ENCODE measurements at places on chromosomes 2 and 18.

DNA sequence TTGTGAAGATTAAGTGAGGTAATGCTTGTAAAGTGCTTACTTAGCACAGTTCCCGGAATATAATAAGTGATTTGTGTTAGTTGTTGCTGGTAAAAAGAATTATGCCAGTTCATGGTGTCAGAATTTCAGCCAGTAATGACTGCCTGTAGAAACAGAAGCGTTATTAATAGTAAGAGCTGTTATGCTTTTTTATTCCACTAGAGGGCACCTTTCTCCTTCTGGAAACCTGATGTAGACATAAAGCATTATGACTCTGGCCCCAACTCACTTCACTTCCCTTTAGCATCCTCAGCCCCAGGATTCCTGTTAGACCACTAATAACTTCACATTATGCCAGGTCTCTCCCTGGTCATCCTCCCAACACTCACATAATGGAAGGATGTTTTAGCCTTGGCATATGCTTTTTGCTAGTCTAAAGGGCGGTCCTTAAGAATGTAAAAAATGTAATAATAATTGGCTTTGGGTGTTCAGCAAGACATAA is 34.9 kb downstream of the C18orf54 start:
- DNase-seq, result no peak

- no peak for DNase-seq
These were observed 138.3 kb downstream of the PXDN start for GRCh38 chr2:1606046-1606400.

- DNase-seq, result no peak
These were observed 770.0 kb upstream of the ZEB2 start for GRCh38 chr2:145289946-145290345.

DNA sequence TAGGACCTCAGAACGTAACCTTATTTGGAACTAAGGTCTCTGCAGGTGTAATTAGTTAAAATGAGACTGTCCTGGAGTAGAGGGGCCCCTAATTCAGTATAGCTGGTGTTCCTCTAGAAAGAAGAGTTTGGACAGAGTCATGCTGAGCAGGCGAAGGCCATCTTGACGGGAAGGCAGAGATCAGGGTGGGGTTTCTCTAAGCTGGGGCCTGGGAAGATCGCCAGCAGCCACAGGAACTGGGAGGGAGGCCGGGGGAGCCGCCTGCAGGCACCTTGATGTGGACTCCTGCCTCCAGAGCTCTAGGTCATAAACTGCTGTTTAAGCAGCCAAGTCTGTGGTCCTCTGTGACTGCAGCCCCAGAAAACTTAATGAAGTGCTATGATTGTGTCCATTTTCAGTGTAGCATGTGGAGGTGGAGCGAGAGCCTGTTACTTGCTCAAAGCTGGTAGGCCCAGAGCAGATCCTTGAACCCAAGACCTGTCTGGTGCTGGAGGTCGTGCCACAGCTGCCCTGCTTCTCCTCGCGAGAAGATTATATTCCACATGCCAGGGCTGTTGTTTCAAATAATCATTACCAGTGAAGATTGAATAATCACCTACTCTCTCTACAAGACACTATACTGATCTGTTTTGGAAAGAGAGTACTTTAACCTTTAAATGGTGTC is 105.7 kb downstream of the TPO start:
- no peak for DNase-seq

- no peak for DNase-seq
These were observed 306.9 kb downstream of the GULP1 start for GRCh38 chr2:188598551-188598950.

DNA sequence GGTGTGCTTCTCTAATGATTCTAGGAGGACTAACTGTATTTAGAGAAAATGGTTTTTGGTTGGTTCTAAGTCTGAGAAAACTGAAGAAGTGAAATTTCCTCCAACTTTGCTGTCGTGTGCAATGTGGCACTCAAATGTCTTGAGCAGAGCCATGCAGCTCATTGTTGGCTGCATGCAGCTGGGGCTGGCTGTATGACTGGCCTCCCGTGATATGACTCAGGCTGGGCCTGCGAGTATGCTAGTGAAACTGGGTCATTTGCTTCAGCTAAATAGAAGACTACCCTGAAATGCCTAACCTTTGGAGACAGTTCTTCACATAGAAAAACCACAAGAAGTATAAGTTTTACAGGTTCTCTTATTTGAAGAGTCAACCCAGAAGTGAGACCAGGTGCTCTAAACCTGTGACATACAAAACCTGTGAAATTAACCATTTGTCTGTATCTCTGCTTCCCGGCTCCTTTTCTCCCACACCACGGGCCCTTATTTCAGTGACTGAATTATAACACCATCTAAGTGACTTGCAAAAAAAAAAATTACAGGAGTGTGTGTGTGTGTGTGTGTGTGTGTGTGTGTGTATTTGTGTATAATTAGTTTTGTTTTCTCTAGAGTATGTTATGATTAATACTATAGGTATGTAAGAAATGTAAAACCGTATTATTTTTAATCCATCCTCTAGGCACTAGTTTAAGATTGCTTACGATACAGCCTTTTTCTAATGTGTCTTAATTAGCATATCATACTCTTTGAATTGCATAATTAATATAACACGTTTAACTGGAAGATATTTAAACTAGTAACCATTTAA is 15.9 kb downstream of the POLI start:
- no peak for DNase-seq

DNA sequence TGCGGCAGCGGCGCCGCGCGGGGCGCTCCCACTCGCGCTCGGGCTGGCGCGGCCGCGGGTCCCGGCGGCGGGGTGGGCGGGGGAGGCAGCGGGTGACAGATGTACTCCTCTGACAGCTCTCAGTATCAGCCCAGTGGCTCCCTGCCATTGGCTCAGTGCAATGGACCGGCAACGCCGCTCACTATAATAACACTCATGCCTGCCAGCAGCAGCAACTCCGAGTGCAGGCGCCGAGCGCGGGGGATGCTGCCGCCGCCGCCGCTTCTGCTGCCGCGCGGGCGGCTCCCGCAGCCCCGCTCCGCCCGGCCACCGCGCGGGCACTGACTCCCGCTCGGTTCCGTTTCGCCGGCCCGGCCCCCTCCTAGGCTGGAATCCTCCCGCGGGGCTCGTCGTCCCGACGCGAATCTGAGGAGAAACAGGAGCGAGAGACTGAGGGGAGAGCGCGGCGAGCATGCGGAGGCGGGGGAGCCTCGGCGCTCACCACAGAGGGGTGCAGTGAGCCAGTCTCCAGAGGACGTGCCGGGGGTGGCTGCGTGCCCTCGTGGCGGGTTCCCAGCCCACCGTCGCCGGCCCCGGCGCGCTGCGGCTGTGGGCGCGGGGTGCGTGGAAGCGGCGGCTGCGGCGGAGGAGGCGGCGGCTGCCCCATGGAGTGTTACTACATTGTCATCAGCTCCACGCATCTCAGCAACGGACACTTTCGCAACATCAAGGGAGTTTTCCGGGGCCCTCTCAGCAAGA is at the start of gene ZNF804A:
TSS of gene ZNF804A (plus strand) at position 214 of the 738 bp plus-strand sequence. CDS start at position 645, 431 bp downstream.
- peak; percentile 81 for DNase-seq

GRCh38 chr2:209662021-209662420 is 109.6 kb upstream of the UNC80 start:
- no peak for DNase-seq

GRCh38 chr18:77067291-77068061 is 65.1 kb downstream of the MBP start:
- no peak for DNase-seq

GRCh38 chr2:196170606-196171247 is 651 bp downstream of the STK17B start:
- DNase-seq, result no peak

GRCh38 chr2:230749111-230749510 is 36.5 kb downstream of the CAB39 start:
- no peak for DNase-seq

GRCh38 chr2:189580658-189581353 is at the start of gene SLC40A1:
SLC40A1 (minus strand) TSS chr2:189580786; CDS start chr2:189580460, 326 bp downstream.
- DNase-seq, result no peak

DNA sequence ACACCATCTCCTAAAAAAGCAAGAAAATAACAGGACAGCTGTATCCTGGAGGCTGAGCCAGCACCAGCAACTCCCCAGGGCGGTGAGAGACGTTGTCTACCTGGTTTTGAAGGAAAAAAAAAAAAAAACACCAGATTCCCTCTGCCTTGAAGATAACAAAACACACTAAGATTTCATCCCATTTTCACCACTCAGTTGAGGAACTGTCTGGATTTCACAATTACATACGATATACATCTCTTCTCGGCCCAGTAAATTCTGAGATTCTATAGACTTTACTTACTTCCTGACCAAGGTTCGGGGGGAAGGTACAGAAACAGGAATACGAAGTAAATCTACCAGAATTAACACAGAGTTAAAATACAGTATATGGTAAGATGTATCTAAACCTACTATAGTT is 8.5 kb downstream of the ZNF516 start:
- DNase-seq, result no peak

DNA sequence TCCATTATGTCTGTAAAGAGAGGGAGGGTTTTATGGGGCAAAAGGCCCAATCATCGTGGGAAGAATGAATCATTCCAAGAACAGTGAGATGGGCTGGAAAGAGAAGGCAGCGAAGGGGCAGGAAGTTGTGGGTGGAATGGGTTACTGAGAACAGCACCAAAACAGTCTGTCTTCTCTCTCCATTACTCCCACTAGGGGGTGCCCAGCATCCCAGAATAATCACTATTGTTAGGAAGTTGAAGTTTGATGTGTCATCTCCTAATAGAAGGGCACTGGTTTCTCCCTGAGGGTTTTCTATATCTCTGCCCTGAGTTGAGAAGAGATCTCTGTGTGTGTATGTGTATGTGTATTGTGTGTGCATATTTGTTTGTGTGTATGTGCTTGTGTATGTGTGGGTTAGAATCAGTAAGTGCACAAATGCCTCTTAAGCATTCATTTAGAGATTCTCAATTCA is 76.6 kb upstream of the MAP4K3 start:
- no peak for DNase-seq

DNA sequence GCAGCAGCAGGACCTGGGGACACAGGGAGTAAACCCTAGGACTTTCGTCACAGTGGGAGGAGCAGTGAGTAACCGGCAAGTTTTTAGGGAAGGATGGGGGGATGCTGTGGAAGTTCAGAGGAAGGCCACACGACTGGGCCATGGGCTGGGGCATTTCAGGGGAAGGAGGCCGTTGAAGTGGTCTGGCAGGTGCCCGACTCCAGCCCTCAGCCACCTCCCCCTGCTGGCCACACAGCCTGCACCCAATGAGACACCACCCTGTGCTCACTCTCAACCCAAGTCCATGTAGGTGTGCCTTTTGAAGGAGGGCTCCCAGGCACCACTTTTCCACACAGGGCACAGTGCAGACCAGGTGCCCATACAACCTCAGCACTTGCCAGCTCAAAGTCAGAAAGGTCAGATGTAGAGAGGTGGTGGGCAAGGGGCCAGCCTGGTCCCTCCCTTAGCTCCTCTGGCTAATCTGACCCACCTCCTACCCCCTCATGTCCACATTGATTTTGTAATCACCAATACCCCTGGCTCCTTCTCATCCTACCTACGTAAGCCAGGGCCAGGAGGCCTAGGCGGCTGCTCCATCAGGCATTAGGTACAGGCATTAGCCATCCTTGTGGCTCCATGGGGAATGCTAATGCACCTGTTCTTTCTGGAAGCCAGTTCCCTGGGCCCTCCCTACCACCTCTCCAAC is 211.2 kb downstream of the SMAD2 start:
- DNase-seq, result no peak

DNA sequence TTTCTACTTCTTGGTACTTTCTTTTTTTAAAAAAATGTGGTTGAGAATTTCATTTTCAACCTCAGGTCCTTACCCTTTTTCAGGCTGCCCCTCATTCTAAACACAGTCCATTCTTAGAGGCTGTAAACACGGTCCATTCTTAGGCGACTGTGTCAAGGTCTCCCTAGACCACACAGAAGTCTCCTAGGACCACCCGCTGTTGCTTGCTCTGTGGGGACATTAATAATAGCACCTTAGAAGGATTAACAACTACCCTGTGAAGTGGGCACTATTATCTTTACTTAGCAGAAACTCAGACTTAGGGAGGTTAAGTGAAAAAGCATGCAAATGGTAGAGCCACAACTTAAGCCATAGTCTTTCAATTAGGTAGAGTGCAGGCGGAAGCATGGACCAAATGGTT is 91.7 kb downstream of the RBMS1 start:
- no peak for DNase-seq

DNA sequence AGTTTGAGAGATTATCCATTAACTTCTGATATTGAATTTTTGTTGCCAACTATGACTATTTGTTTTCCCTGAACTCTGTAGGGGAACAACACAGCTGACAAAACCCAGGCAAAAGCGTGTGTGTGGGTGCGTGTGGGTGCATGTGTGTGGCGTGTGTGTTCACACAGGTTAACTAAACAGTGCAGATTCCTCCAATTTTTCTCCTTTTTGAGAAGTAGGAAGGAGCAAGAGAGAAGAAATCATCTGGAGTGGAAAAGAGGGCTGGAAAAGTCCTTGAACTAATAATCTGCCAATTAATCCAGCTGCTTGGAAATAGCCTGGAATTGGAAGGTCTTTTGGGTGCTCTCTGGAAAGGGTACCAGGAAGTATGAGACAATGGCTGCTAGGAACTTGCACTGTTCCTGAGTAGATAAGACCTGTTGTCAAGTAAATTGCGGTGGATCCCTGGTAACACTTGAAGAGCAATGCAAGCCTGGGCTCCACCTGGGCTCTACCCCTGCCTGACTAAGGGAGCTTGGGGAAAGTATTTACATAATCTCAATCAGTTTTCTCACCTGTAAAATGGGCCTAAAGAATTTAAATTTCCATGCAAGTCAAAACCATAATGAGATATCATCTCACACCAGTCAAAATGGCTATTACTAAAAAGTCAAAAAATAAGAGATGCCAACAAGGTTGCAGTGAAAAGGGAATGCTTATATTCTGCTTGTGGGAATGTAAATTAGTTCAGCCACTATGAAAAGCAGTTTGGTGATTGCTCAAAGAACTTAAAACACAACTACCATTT is 40.5 kb upstream of the IL1R1 start:
- DNase-seq, result no peak

- DNase-seq, result no peak
These were observed 51.7 kb upstream of the ATP5MC3 start for GRCh38 chr2:175233135-175233719.

- DNase-seq, result no peak
These were observed 77.1 kb upstream of the TGFA start for GRCh38 chr2:70630761-70631160.

DNA sequence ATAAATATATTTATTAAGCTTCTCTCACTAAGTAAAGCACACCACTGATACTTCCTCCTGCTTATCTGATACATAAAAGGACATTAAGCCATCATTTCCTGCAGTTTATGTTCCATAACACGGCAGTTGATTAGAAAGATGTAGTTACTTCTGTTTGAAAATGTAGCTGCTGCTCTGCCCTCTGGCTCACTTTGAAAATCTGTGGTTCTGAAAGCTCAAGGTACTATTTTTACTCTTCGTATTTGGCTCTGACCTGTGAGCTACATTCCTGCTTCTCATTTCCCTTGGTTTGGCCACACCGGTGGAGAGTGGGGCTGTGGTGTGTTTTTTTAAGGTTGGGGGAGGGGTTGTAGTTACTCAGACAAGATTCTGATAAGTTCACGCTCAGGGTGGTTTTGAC is 12.8 kb upstream of the TTN start:
- DNase-seq, result no peak

- DNase-seq, result no peak
These were observed 30.3 kb downstream of the NCL start for GRCh38 chr2:231433990-231434389.

All from cerebellar nuclear complex (tissue), 1 donor.